CD4-positive, alpha-beta T cell (primary cell): ENCODE measurements at places on chromosomes 6 and 20.

DNA sequence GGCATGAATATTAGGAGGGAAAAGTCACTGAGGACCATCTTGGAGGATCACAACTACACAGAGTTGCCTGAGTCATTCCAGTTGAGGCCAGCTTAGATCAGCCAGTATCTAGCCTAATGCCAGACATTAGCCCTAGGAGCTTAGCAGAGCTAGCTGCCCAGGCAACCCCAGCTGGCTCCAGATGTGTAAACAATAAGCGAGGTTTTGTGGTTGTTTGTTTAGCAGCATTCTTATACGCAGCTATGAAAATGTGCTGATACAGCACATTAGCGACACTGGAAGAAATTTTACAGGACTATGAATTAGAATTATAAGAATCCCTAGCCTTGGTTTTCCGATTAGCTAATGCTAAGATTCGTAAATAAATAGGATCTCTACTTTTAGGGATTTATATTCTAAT, 59.3 kb downstream of the BTBD3 start:
- DNase-seq: no peak

DNA sequence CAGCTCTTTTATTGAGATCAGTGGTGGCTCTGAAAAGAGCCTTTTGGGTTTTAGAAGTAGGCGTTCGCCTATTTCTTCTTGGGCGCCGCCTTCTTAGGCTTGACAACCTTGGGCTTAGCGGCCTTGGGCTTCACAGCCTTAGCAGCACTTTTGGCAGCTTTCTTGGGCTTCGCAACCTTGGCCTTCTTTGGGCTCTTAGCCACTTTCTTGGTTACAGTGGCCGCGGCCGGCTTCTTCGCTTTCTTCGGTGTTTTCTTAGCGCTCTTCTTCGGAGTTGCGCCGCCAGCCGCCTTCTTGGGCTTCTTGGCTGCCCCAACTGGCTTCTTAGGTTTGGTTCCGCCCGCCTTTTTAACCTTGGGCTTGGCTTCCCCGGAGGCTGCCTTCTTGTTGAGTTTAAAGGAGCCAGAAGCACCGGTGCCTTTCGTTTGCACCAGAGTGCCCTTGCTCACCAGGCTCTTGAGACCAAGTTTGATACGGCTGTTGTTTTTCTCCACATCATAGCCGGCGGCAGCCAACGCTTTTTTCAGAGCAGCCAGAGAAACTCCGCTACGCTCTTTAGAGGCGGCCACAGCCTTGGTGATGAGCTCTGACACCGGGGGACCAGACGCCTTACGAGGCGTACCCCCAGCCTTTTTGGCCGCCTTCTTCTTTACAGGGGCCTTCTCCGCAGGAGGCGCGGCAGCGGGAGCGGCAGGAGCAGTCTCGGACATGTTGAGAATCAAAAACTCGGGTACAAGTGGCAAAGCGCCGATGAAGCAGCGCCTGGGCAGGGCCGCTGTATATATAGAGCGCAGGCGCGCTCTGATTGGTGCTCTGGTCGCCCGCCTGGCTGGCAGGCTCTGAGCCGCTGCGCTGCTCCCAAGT, 31.3 kb upstream of the HFE start:
- peak; percentile 78 for DNase-seq

- DNase-seq: no peak
Observed at GRCh38 chr6:6460416-6460815, 128.1 kb upstream of the LY86 start.

DNA sequence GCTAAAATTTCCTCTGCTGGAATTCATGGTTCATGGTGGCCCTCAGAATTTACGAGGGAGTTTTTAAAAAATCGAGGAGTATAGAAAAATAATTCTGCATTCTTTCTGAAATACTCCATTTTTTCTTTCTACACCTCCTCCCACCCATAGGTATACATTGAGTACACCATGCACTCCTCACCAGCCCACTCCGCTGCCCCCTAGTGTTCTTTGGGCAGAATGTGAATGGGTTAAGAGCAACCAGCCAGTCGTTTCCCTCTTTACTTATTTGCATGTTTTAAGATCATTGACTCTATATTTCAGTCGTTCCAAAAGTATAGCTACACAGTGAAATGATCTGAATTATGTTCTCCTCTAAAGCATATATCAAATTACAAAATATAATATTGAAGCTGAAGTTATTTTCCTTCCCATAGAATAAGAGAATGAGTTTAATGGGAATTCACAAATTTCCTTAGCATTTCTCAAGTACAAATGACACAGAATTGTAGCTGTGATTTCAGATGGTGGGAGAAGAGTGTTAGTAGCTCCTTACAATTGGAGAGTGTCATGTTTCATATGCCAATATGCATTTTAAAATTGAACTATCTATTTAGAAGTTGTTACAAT, 977.7 kb upstream of the SLC35B3 start:
- DNase-seq: no peak

DNA sequence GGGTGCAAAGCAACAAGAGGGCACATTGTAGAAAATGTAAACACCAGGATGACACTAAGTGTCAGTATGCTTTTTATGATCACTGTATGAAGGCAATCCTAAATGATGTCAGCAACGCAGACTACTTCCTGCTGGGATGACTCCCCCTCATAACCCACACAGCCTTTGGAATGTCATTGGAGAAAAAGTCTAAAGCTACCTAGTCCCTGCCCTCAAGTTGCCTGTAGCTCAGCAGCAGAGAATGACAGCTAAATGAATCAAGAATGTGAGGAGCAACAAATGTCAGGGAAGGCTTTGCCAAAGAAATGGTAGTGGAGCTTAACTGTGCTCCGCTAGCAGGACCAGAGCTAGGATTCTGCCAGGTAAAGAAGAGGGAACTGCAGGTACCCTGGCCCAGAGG, 555.6 kb downstream of the CD83 start:
- no peak for DNase-seq

DNA sequence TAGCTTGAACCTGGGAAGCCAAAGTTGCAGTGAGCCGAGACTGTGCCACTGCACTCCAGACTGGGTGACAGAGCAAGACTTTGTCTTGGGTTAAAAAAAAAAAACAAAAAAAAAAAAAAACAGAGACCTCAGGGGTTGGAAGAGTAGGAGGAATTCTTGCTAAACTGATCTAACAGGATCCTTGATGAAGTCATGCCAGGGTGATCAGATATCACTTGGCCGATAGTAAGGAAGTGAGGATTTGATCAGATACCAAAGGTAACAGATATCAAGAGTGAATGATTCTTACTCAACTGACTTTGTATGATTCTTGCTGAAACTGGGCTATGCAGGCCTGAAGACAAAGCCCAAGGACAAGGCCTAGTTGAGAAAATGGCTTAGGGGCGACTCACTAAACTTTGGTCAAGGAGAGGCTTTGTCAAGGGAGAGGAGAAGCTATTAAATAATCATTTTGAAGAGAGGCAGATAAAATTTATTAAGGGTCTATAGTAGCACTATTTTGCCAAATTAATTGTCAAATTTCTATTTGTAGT, 624.7 kb downstream of the UTRN start:
- no peak for DNase-seq

DNA sequence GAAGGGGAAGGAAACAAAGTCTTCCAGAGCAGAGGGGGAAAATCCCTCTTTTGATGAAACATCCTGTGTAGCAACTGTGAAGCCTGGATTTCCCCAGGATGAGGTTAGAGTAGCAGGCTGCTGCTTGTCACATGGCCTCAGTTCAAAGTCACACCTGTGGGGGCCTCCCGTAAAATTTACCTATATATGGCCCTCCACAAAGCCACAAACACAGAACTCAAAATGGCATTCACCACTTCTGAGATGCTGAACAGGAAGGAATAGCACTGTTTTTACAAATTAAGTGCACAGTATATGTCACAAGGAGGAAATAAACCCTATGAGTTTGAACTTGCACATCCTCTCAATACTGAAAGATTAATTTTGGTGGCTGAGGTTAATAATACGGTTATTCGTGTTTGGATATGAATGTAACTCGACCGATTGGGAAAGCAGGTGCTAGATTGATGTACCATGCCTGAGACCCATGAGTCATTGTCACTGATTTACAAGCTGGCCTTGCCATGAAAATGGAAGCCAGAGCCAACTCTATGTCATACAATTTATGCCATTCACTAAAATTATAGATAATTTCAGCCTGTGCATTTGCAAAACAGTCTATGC, 70.6 kb downstream of the SGK1 start:
- DNase-seq: peak; percentile 55

DNA sequence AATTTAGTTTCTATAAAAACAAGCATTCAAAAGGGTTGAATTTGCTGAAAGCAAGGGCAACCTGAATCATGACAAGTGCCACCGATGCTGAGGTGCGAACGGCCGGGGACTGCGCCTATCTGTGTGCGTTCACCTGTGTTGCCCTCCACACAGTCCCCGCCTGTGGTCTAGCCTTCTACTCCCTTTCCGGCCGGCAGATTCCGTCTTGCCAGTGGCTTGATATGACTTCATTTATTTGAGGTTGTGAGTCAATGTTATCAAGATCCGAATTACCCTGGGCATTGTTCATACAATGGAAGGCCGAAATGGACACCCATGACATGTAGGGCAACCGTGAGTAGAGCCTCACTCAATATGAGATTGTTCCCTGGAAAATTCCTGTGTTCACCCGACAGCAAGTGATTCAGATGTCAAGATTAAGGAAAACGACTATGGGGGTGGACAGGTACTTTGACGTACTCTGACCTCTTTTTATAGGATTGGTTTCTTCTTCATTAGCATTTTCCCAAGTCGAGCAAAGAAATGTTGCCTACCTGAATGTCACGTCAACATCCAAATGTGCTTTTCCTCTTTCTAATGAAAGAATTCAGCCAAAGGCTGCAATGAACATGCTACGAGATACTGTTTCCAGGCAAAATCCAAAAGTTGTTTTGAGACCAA, 41.1 kb upstream of the NEDD9 start:
- DNase-seq: no peak

DNA sequence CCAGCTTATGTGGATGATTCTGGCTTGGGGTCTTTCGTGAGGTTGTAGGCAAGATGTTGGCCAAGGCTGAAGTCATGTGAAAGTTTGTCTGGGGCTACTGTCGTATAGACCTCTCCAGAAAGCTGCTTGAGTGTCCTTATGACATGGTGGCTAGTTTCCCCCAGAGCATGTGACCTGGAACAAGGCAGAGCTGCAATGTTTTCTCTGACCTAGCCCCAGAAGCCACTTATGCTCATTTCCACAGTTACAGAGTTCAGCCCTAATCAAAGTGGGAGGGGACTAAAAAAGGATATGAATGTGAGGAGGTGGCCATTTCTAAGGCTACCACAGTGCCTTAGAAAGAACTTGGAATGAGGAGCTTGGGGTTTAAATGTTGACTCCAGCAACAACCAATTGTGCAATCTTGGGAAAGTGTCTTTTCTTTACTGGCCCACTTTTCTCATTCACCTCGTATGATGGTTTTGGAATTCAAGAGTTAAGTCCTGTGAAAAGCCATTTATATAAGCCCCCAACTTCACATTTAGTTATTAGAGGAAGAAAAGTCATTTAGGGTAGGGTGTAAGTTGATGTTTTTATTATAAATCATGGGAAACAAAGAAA, 5.9 kb upstream of the ASXL1 start:
- DNase-seq: no peak

DNA sequence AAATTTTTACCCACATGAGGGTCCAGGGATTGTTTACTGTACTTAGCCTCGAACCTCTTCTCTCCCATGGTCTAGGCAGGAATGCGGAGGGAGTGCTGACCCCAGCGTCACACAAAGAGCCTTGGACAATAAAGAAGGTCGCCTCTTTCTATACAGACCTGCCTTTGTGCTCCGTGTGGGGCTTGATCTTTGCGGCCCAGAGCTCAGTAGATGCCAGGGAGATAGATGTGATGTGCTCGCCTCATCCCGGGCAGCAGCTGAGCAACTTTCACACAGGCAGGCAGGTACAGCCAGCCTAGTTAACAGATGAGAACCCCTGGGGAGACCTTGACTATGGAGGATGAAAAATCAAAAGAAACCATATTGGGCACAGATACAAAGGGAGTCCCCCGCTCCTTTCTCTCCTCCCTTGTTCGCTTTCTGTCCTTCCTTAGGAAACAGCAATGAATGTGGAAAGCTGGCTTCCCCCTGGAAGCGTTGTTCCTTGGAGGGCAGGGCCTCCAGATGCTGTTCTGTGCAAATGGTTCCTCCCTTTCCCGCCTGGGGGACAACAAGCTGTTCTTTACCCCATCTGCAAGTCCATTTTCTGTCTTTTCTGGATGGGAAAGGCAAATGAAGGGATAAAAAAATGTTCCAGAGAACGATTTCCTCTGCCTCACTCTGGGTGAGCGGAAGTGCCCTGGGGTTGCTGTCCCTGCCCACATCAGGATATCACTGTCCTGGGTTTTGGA, 128.3 kb downstream of the OLIG3 start:
- no peak for DNase-seq

DNA sequence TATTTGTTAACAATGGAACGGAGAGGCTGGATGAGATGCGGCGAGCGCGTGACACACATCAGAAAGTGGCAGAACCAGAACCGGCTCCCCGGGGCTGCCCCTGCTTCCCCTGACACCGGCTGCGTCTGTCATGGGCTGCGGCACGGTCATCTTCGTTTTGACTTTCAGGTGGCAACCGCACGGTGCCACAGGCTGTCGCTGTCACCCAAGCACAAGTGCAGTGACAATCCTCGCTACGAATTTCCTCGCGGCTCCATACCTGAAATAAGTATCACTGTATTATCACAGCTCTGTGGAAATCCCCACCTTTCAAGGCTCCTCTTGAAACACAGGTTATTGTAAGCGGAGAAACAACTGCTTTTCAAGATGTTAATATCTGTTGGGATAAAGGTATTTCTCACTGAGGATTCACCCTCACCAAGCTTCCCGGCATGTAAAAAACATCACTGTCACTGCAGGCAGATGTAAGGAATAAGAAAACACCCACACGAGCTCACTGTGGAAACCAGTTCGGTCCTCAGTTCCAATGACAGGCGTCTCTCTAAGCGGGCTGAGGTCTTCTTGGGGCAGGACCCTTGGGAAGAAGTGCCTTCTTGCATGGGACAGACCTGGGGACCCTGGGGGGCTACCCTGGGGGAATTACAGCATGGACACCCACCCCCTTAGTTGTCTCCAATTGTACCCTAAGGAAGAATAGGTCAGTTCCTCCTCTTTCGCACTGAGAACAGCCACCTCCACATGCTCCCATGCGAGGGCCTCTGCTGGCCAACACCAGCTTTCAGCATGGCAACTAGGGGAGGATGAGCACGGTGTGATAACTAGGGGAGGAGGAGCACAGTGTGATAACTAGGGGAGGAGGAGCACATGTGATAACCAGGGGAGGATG, 86.3 kb downstream of the DACT2 start:
- DNase-seq: no peak

GRCh38 chr6:132410830-132411229, 9.6 kb upstream of the MOXD1 start:
- DNase-seq: no peak
